ENCODE measurements at places on chromosomes 3 and 15.
A peak's percentile ranks its signal among the peaks of the same experiment; 100 is the strongest.

DNA sequence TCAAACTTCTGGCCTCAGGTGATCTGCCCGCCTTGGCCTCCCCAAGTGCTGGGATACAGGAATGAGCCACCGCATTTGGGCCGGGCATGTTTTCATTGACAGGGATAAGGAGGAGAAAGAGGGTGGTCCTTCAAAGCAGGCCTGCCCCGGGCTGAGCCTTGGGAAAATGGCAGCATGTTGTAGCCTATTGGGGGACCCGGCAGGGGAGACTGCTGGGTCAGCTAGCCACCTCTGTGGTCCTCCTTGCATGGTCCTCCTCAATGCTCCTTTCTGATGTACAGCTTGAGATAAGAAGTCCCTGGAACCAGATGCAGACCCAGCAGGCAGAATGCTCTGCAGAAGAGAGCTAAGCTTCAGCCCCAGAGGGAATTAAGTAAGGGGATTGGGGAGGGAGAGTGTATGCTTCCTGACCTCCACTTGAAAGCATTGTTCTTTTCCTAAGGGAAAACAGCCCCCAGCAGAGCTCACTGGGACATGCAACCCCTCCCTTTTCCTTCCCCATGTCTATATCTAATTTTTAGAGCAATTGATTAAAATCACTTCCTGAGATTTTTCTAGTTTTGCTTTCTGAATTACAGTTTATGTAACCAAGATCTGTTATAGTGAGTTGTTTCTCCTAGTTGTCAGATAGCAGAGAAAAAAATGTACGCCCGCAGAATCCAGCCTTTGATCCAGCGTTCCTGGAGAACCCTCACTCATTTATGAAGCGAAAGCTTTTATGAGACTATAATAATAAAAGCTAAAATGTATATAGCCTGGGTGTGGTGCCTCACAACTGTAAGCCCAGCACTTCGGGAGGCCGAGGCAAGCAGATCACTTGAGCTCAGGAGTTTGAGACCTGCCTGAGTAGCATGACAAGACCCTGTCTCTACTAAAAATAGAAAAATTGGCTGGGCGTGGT lies 48.7 kb upstream of the VILL start:
- DNase-seq: no peak

- DNase-seq: no peak
Measured at GRCh38 chr15:101168898-101169494, 82.9 kb downstream of the CHSY1 start.

GRCh38 chr3:10518506-10519150 lies 13.2 kb upstream of the ATP2B2 start:
- DNase-seq: peak; percentile 10

DNA sequence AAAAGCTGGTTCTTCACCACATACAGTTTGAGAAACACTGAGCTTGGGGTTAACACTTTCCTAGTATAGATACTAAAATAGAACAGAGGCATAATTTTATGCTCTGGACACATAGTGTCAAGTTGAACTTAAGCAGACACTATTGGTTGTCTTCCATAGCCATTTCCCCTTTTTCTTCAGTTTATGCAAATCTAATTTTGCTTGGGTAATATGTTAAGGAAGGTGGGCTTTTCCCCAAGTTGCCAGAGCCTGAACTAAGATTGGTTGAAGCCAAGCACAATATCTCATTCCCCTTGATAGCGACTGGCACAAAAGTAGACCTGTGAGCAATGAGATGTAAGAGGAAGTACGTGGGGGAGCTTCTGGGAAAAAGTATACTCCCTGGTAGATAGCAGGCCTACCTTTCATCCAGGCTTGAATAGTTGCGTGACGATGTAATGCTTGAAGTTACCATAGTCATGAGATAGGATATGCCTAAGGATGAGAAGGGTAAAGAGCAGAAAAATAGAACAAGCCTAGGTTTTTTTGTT lies 4.5 kb upstream of the POPDC2 start:
- peak; percentile 68 for DNase-seq

DNA sequence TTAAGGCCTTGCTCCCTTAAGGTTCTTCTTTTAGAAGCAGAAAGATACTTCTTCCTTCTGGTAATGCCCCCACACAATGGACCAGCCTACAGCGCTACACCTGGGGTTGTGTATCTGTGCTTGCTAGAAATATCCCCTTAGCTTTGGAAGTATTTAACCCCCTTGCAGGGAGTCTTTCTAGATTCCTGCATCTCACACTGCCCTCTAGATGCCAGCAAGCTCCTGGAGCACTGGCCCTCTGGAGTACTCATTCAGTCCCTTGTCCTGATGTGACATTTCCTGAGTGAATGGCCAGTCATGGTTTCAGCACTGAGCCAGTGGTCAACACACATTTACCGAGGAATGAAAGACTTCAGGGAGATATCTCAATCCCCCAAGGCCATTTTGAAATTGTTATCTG lies 30.4 kb upstream of the RBP2 start:
- no peak for DNase-seq

GRCh38 chr3:94083261-94083660 lies 20.4 kb downstream of the NSUN3 start:
- no peak for DNase-seq

DNA sequence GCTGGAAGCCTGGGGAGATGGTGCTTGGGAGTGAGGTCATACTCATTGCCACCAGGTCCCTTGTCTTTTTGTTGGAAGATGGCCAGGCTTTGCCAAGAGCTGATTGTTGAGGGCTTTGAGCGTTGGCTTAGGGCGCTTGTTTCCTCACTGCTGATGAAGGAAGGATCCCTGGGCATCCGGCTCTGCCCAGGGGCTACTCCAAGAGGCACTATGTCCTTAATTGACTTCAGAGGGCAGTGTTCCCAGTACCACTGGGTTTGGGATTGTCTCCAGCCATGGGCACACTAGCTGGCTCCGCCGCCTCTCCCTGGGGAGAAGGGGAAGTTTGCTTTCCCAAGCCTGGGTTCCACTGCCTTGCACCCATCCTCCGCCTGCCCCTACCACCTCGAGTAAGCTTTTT lies 57.2 kb upstream of the RGMA start:
- no peak for DNase-seq

DNA sequence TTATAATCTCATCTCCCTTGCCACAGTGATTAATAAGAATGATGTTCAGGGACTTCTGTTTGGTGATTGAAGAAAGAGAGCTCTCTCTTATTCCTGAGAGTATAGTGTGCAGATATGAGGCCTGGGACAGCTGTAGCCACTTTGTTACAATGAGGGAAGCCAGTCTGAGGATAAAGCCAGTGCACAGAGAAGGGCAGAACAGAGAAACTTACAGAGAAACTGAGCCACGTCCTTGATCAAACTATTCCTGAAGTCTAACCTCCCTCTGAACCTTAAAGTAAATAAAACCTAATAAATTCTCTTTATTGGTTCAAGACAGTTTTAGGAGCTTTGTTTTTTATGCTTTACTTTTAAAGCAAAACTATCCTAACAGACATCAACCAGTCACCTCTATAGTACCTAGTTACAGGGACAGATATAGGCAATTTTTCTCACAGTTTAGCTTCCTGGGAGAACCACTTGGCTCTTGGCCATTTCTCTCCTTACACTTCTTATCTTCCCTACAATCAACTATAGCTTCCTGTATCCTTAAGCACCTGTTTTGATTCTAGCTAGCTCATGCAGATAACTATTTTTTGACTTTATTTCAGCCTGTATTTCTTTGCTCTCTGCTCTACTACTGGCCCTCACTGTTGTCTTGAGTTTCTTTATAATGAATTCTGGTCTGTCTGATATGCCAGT lies 284.4 kb downstream of the SHQ1 start:
- DNase-seq: no peak

GRCh38 chr3:99794485-99794884 lies 23.2 kb upstream of the CMSS1 start:
- DNase-seq: no peak

DNA sequence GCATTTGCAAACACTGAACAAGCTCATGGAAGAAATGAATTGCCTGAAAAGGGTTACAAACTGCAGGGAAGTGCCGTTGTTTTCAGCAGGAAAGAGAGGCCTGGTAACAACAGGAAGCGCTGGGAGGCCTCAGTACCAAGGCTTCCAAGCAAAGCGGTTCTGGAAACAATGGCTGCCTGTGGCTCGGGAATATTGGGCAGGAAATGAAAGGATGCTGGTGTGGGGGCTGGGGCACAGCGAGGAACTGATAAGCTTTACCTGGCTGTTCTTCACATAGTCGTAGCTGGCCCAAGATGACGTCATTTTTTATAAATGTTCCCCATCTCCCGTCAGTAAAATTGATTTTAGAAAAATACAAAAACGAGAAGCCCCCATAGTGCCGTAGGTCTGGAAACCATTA lies 55.9 kb downstream of the ARHGAP31 start:
- DNase-seq: no peak

GRCh38 chr3:112639455-112640225 lies 1.3 kb downstream of the CCDC80 start:
- DNase-seq: peak; percentile 89

DNA sequence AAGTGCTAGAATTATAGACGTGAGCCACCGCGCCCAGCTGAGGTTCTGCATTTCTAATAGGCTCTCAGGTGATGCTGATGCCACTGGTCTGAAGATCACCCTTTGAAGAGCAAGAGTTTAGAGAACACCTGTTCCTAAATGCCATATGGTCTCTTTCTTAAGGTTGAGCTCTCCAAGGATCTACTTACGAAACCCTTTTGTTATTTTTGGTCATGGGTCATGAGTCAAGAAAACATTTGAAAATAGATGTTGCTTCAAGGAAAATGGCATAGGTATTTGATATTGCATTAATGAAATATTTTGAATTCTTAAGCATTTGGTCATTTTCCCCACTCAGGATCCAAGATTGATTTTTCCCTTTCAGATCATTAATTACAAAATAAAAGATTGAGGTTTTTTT lies 74.7 kb upstream of the SOX2 start:
- peak; percentile 57 for DNase-seq

- no peak for DNase-seq
Measured at GRCh38 chr3:175606650-175607318, 747.6 kb downstream of the NAALADL2 start.

- no peak for DNase-seq
Measured at GRCh38 chr3:180630371-180630770, 28.4 kb downstream of the TTC14 start.

DNA sequence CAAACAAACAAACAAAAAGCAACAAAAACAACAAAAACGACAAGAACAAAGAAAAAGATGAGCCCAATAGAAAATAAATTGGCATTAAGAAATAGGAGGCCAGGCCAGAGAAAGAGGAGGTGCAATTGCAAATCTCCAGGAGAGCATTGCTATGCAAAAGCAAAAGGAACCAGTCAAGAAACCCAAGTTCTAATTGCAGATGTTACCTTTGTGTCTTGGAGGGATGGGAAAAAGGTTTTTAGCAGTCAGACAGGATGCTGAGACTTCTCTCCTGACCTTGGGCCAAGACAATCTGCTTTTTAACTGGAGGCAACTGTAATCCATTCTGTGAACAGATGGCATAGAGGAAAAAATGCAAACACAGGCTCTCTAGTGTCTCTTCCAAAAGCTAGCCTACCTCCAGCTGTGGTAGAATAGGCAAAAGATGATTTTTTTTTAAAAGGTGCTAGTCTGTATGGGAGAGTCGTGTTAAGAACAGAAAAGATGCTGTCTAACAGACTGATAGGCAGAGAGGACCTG lies 56.4 kb downstream of the LSAMP start:
- DNase-seq: no peak

- no peak for DNase-seq
Measured at GRCh38 chr3:155500194-155500818, 206.8 kb upstream of the STRIT1 start.

DNA sequence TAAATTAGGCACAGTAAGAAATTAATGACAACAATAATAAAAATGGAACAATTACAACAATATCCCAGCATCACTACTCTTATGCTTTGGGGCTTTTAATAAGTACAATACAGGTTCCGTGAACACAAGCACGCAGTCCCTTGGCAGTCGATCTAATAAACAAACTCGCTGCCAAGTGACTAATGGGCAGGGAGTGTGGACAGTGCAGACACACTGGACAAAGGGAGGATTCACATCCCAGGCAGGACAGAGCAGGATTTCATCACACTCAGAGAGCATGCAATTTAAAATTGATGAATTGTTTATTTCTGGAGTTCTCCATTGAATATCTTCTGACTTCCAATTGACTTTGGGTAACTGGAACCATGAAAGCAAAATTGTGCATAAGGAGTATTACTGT lies 524.1 kb upstream of the CFAP20DC start:
- DNase-seq: peak; percentile 88

DNA sequence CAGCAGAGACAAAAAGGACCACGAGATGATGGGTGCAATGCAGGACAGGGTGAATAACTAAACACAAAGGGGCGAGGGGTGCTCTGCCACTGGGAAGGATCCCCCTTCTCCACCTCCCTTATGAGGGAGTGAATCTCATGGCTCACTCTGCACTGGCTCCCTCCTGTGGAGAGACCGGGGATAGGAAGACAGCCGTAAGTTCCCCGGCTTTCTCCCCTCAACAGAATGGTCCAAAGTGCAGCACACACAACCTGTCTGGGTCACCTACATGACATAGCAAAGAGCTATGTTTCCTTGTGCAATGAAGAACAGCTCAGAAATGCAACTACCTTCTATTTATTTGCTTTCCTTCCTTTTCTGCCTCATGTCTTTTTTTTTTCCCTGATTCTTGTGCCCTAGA lies 7.8 kb upstream of the ACSBG1 start:
- no peak for DNase-seq

- no peak for DNase-seq
Measured at GRCh38 chr3:144957398-144958101, 985.9 kb downstream of the DIPK2A start.

- no peak for DNase-seq
Measured at GRCh38 chr3:108181172-108181571, 41.1 kb downstream of the IFT57 start.

- peak; percentile 48 for DNase-seq
Measured at GRCh38 chr15:32966512-32966911, 228.0 kb downstream of the FMN1 start.

DNA sequence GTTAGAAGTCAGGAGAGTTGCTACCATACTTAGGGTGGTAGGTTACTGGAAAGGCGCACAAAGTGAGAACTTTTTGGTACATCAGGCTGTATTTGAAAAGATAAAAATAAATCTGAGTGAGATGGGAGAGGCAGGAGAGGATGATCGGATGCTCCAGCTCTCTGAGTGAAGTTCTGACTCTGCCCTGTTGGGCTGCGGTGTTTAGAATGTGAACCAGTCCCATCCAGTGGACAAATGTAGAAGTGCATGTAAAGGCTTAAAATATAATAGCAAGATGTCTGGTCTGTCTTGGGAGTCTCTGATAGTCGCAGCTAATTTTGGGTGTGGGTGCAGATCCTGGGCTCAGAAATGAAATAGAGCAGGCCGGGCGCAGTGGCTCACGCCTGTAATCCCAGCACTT lies 30.4 kb downstream of the ACKR2 start:
- peak; percentile 77 for DNase-seq

DNA sequence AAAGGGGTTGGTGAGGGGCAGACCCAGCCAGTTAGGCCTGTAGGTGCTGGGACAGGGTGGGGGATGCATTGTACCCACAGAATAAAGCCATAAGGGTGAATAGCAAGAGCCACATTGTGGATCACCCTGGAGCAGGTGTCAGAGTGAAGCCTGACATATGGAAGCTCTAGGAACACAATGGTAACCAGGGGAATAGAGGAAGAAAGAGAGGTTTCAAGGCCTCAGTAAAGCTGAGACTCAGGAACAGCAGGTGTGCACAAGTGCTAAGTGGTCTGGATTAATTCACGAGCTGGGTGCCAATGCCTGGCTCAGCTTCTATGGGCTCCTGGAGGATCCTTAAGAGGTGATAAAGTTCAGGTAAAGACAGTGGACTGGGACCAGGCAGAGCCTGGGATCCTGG lies 323.7 kb upstream of the CTNNB1 start:
- DNase-seq: no peak

GRCh38 chr3:13150624-13151023 lies 77.4 kb upstream of the IQSEC1 start:
- DNase-seq: no peak
